ENCODE measurements at places on chromosomes 1 and 21. TPM values are rescaled to one million over a fixed set of nuclear protein-coding genes. Genes with fewer than 3 reads are reported as not detected.

TAS1R1 gene
- total RNA-seq = not detected

CNN3 gene
- 136 TPM for total RNA-seq

REG4 gene
- total RNA-seq = not detected

RSPO1 gene
- 0.92 TPM for total RNA-seq

ANGPTL3 gene
- 3.5 TPM for total RNA-seq

CCDC190 gene
- not detected for total RNA-seq

DNA sequence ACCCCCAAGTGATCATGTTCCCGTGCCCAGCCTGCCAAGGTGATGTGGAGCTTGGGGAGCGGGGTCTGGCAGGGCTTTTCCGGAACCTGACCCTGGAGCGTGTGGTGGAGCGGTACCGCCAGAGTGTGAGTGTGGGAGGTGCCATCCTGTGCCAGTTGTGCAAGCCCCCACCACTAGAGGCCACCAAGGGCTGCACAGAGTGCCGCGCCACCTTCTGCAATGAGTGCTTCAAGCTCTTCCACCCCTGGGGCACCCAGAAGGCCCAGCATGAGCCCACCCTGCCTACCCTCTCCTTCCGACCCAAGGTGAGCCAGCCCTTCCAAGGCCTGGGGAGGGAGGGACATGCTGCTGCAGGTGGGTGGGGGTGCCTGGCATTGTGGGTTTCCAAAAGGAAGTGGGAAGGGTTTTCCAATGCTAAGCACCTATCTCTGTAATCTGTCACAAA, 2.3 kb downstream of the TRIM46 start:
- peak; percentile 53 for DNase-seq

DNA sequence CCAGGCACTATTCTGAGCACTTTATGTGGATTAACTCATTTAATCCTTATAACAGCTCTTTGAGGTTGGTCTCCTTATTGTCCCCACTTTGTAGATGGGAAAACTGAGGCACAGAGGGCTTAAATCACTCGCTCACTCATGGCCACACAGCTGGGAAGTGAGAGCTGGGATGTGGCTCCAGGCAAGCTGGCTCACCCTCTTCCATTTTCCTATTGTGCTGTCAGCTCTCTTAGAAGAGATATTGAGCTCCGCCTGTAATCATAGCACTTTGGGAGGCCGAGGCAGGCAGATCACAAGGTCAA, 3.8 kb upstream of the COL8A2 start:
- DNase-seq = no peak

DNA sequence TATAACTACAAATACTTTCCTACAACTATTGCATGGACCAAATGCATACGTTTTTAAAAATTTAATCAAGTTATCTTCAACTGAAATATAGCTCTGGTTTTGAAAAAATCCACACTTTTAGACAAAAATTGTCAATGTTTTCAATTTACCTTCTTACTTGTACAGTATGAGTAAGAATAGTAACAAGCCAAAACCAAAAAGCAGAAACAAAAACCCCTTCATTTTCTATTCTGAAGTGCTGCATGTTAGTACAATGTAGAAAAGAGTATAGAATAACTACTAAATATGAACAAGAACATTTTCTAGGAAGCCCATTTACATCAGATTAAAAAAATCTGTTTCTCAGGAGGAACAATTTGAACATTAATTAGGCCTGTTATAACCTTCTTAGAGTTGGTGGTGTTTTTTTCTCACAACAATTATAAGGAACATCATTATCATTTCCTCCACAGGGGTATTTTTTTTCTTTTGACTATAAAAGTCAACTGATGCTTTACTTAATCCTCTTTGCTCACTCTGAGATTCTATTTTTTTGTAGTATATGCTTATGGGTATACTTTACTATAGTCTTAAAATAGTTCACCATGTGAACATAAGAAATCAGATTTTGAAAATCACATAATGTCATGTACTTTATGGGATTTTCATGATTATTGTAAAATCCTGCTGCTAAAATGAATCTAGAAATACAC, 475.4 kb downstream of the PTBP2 start:
- DNase-seq = no peak

GRCh38 chr21:45011426-45011825, 63.0 kb upstream of the ADARB1 start:
- no peak for DNase-seq

DNA sequence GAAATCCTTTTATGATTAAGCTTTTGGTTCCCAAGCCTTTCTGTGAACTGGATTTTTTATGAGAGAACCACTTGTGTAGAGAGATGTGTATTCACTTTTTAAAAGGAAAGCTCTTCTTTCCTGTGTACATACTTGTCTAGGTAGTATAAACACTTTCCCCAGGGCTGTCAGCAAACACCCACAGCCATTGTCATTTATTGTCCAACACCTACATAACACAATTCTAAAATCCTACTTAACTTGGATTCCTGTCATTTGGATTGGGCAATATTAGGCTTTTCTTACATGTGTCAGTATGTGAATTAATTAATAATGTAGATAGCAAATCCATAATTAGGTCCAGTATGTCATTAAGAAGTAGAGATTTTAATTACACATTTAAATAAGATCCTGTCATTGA, 12.3 kb downstream of the DDX20 start:
- DNase-seq = no peak

- DNase-seq = no peak
These were observed 47.4 kb downstream of the MAGI3 start for GRCh38 chr1:113437554-113438341.

- peak; percentile 81 for DNase-seq
These were observed 44.3 kb upstream of the IL10 start for GRCh38 chr1:206816390-206817287.

DNA sequence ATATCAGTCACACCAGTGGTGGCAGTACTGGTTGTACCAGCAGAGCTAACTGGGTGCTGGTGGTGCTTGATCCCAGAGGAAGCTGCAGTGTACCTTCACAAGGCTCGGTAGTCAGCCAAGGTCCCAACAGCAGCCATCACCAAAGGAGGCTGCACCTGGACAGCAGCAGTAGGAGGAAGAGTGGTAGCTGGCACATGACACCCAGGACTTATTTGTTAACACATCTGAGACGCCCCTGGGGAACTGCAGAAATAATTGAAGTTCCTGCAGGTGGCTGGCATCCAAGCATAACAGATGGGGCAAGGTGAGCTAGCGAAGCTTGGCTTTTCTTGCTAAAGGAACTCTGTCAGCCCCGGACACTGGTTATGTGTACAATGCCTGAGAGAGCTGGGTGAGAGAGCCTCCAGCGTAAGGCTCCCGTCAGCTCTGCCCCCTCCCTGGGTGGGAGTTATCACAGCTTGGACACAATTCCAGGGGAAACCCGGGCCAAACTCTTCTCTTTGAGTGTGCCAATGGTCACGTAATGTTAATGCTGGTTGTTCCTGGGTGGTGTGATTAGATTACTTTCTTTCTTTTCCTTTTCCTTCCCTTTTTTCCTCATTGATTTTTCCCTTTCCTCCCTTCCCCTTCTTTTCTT, 29.1 kb upstream of the PARP1 start:
- DNase-seq = no peak

DNA sequence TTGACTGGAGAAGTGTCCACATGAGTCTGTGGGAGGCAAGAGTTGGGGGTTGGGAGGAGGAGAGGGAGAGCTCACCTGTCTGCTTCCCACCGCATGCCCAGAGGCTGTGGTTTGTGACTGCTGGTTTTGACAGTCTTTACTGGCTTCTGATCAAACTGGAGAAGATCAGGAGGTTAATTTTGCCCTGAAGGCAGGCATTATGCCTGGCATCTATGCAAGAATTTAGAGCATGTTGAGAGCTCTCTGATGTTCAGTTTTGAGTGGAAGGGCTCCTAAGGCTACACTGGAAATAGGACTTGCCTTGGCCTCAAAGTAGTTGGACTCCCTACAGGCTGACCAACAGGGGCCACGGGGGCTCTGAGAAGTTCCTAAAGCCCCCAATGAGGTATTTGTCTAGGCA, 101.6 kb downstream of the TLR5 start:
- no peak for DNase-seq

GRCh38 chr21:14889080-14889810, 175.6 kb downstream of the NRIP1 start:
- DNase-seq = no peak

GRCh38 chr1:193584731-193585239, 398.4 kb upstream of the B3GALT2 start:
- DNase-seq = no peak

DNA sequence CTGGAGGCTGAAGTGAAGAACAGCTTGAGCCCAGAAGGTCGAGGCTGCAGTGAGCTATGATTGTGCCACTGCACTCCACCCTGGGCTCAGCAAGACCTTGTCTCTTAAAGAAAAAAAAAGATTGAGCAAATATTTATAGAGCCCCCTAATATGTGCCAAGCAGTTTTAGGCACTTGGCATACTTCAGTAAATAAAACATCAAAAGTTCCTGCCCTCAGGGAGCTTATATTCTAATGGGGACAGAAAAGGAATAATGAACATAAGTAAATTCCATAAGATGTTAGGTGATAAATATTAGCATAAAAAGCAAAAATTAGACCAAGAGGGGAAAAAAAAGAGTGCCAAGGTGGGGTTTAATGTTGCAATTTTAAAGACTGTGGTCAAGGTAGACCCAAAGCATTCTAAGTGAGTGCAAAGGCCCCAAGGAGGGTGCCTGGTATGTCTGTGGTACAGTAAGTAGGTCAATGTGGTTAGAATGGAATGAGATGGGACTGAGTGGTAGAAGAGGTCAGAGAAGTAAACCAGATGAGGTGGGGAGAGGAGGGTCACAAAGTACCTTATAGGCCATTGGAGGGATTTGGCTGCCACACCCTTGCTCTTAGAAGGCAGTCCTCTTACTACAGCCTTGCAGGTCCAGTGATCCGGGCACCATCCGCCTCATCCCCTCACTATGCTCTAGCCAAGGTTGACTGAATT, 2.2 kb upstream of the TOE1 start:
- no peak for DNase-seq

DNA sequence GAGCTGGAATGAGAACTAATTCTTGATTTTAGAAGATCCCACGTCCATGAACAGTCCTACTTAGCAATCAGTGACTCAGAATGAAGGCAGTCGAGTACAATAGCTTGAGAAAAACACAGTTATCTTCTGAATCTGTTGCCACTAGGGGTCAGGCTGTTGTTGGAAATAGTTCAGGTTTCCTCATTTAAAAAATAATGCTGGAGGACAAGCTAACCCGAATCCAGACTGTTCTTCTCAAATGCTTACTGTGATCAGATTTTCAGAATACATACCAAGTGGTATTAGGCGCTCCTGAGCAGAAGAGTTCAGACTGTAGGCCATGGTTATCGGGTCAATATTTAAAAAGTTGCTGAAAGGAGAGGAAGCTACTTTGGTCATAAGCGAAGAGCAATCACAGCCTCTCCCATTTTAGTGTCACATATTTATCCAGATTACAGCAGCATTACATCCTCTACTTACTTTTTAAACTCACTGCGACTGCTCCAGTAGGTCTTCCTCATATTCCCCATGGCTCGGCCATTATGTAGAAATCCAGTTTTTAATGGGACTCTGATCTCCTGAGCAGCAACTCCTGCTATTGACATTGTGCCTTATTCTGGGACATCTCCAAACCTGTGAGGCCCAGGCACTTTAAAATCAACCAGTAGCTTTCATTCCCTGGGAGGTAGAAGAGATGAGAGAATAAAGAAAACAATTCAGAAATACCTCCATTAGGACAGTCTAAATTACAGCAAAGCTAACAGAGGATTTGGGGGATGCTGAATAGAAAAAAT, 10.9 kb downstream of the ERRFI1 start:
- peak; percentile 90 for DNase-seq

GRCh38 chr1:244735404-244735803, 82.5 kb downstream of the DESI2 start:
- DNase-seq = no peak

DNA sequence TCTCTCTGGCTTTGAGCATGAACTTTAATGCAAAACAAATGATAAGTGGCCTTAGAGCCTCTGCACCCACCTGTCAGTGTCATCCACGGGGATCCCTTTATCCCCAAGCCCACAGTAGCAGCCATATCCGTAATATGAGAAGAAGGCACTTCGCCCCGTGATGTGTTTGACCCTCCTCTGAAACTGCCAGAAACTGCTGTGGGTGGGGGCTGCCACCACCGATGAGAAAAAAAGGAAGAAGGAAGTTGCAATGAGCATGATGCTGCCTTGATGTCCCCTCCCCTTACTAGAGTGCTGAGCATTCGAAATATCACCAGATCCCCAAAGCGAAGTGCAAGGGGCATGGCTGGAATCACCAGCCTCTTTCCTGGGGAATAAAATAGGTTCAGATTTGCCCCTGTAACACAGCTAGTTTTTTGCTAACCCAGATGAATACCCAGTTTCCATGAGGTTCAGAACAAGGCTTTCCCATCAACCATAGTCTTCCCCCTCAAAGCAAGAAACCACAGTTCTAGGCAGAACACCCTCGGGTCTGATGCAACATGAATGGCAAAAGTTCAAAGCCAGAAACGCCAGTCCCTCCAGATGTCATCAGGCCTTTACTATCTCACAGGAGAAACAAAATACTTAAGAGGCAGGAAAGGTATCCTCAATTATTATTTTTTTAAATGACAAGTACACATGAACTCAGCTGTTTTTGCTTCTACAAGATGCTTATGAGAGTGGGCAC, 10.8 kb upstream of the UBXN10 start:
- no peak for DNase-seq

DNA sequence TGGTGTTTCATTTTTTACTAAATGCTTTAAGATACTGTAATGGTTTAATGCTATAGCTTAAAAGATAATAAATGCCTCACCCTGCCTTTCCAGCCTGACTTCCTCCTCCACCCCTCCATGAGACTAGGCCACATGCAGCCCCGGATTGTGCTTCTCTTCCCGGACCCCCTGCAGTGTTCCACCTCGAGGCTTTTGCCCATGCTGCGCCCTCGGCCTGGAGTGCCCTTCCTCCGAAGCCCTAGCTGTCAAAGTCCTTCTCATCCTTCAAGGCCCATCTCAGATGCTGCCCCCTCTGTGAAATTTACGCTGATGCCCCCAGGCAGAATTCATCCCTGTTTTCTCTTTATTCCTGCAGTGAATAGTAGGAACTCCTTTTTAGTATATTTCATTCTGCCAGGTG, 98.5 kb downstream of the ATP5PO start:
- no peak for DNase-seq

DNA sequence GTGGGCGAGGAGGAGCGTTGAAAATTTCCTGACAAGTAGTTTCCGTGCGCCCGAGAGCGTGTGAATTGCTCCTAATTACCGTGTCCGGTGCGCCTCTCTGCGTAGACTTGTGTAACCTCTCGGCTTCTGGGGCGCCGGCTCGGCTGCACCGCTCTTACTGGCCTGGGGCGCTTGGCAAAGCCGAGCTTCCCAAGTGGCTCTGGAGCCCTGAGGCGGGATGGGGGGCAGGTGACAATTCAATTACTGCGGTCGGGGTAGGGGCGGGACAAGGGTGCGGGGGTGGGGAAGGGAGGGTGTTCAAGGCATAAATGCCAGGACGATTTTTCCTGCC, 392 bp upstream of the DMRTA2 start:
- peak; percentile 52 for DNase-seq

GRCh38 chr1:30995990-30996612, 69.4 kb downstream of the PUM1 start:
- DNase-seq = no peak

GRCh38 chr21:26225046-26225445, 54.5 kb upstream of the APP start:
- no peak for DNase-seq

GRCh38 chr1:244896550-244896949, 32.2 kb upstream of the HNRNPU start:
- no peak for DNase-seq
